Neuronal stem cell (in vitro differentiated cells): ENCODE measurements at places on chromosomes 5 and 9.

- no peak for DNase-seq
Observed at GRCh38 chr5:129125819-129126218, 31.3 kb downstream of the ISOC1 start.

DNA sequence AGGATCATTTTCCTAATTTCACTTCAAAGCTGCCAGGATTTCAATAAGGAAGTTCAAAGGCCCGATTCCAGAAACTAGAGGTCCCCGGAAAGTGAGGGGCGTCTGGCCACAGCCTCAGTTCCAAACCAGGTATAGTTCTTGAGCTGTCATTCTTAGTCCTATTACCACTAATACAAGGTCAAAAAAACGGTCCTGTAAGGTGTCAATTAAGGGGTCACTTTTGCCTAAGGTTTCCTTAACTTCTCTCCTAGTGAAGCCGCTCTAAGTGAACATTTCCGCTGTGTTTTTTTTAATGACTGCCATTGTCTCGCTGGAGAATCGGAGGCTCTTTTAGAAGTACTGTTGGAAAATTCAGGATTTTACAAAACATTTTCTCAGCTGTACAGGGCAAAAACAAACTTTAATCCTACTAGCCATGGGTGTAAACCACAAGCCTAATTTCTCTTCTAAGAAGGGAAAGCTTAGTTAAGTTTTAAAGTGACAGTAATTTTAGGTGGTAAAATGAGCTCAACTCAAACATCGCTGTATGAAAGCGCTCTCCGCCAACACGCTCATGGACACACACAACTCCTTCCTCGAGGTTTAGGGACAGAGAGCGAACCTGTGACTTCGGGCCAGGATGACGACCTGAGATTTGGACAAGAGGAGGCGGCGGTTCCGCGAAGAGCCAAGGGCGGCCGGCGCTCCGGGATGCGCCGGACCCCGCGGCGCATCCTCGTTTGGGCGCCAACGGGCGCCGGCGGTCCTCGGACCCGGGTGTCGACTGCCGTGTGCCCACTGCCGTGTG lies 76.7 kb upstream of the IFNE start:
- peak; percentile 9 for DNase-seq

GRCh38 chr5:53276825-53277224 lies 167.3 kb upstream of the MOCS2 start:
- DNase-seq = no peak

DNA sequence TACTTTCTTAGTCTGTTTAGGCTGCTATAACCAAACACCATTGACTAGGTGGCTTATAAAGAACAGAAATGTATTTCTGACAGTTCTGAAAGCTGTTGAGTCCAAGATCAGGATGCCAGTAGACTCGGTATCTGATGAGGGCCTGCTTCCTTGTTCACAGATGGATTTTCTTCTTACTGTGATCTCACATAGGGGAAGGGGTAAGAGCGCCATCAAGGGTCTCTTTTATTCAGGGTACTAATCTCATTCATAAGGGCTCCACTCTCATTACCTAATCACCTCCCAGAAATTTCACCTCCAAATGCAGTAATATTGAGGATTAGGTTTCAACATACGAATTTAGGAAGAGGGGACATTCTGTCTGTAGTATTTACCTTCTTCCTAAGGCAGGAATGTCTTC lies 384.0 kb upstream of the DMAC1 start:
- no peak for DNase-seq

DNA sequence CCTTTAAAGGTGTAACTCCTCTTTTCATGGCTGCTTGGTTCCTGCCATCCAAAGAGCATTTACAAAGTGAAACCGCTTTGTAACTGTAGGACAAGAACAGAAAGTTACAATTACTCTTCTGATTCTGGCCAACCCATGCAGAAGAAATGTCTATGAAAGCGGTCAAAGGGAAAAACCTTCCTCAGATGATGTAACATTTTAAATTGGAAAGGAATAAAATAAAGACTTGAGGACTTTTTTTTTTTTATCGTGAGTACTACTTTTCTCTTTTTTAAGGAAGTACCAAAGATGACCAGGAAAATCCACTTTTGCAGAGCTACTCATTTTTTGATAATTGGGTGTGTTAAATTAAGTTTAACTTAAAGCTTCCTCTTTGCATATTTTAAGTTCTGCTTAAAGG lies 13.0 kb upstream of the C9orf72 start:
- DNase-seq = no peak

DNA sequence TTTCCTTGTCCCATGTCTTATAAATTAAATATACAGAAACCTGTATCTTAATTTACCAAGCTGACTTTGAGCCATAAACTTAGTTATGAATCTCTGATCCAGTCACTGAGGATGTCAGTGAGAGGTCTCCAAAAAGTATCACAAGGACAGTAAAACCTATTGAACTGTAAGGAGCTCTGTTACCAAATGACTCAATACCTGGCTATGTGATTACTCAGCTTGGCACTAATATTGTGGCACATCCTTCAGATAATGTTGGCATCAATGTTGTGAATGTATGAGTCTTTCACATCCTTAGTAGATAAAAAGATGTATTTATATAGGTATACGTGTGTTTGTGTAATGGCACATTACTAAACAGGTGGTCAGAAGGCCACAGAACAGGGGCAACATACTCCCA lies 18.0 kb upstream of the CAPSL start:
- DNase-seq = no peak

GRCh38 chr5:9483779-9484178 lies 62.1 kb downstream of the SEMA5A start:
- DNase-seq = no peak

GRCh38 chr5:132102101-132102701 lies 28.6 kb downstream of the CSF2 start:
- no peak for DNase-seq

- no peak for DNase-seq
Observed at GRCh38 chr5:170427672-170428236, 38.6 kb upstream of the KCNMB1 start.

- DNase-seq = no peak
Observed at GRCh38 chr9:126932871-126933321, 18.3 kb downstream of the RALGPS1 start.

DNA sequence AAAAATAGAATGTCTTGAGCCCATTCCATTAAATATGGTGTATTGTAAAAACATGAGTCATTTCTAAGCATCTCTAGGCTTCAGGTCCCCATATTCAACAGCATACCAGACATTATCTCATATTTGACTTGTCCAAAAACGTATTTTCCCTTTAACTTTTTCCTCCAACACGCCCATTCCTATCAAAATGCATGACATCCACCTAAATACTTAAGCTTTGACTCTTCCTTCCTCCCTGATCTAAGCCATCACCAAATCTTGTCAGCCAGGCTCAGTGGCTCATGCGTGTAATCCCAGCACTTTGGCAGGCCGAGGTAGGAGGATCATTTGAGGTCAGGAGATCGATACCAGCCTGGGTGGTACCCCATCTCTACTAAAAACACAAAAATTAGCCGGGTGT lies 23.9 kb downstream of the VCP start:
- DNase-seq = no peak

- no peak for DNase-seq
Observed at GRCh38 chr5:76473661-76474060, 70.6 kb downstream of the IQGAP2 start.

DNA sequence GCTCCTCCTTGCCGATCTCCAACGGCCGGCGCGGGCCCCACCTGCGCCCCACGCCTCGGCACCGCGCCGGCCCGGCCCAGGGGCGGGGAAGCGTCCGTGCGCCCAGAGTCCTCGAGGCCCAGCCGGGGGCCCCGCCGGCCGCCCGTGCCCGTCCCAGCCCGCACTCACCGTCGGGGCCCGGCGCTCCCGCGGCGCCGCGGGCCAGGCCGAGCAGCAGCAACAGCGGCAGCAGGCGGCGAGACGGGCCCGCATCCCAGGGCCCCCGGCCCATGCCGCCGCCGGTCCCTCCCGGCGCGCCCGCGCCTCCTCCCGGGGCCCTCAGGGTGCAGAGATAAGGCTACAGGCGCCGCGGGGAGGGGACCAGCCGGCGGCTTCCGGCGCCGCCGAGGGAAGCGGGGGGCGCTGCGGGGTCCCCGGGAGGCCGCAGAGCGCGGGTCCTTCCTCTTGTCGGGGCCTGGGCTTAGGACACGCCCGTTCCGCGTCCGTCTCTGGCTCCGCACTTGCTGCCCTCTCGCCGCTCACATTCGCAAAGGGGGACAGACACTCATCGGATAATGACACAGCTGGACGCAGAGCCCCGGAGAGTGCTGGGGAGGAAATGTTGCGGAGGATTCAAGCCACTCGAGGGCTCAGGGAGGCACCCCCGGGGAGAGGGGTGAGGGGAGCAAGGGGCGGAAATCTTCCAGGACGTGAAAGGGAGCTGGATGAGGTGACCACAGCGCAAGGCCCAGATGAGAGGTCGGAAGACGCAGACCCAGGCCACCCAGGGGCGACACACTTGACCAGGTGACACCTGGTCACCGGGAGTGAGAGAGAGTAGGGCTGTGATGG lies at the start of gene SUSD1:
SUSD1 (minus strand) TSS at position 333 of the 831 bp plus-strand sequence; CDS start at position 271, 62 bp downstream.
- DNase-seq = peak; percentile 33

DNA sequence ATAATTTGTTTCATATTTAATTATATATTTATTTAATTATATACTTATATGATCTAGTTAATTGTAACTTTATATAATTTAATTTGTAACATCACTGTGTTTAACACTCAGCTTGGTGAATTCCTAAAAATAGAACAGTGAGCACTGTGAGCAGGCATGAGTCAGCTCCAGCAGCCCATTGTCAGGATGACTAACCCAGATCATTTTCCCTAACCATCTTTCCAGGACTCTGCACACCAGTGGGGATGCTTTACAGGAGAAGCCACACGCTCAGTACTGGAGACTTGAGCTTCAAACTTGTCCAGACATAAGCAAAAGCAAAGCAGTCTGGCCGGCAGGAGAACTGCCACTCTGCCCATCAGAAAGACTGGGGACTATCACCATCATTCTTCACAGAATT lies 446.2 kb upstream of the TRPC7 start:
- DNase-seq = no peak

DNA sequence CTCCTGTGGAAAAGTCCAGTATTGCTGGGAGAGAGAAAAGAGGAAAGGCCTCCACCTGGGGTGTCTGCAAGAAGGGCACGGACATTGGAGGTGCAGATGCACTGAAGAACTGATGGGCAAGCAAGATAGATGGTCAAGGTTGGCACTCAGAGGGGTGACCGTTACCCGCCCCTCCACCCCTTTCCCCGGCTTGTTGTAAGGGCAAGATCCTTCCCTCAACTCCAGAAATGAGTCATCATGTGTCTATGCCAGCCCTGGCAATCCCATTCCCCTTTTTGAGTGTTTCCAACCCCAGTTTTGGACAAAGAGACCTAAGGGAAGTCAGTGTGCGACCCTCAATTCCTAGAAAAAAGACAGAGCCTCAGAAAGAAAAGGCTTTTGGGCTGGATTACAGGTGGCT lies 34.9 kb upstream of the ATP6V1G1 start:
- DNase-seq = no peak

DNA sequence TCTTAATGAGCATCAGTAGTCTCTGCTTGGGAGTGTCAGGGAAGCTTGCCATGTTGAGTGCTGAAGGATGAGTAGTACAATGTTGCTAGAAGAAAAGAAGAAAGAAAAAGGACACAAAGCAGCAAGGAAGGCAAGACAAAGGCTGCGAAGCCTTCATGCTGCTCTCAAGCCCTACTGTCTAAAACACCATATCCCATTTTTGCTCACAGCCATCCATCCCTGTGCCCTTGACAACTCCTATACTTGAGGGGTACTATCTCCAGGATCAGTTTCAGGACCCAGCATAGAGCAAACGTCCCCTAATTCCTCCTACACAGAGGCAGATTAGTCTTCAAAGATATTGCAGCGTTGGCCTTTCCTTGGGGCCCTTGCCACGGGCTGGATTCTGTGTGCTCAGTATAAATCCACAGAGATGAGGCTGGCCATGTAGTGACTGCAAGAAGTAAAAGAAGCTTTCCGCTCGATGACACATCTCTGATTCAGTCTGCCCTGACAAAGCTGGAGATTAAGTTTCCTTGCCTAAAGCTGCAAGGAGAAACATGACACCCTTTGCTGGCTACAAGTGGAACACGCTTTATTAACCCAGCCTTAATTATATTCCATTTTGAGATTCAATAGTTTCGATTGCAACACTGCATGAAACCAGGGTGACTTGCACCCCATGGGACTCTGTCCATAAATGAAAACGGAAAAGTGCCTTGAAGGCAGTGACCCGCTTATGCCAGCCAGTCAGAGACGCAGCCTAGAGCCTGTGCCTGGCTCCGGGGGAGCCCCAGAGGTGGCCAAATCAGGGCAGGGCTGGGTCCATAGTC lies 304.6 kb downstream of the ACTL7B start:
- DNase-seq = no peak

GRCh38 chr5:100779669-100780375 lies 123.3 kb downstream of the ST8SIA4 start:
- DNase-seq = no peak

- no peak for DNase-seq
Observed at GRCh38 chr9:110214090-110214489, 6.1 kb upstream of the C9orf152 start.

- no peak for DNase-seq
Observed at GRCh38 chr5:136984772-136985446, 514.2 kb downstream of the SPOCK1 start.

DNA sequence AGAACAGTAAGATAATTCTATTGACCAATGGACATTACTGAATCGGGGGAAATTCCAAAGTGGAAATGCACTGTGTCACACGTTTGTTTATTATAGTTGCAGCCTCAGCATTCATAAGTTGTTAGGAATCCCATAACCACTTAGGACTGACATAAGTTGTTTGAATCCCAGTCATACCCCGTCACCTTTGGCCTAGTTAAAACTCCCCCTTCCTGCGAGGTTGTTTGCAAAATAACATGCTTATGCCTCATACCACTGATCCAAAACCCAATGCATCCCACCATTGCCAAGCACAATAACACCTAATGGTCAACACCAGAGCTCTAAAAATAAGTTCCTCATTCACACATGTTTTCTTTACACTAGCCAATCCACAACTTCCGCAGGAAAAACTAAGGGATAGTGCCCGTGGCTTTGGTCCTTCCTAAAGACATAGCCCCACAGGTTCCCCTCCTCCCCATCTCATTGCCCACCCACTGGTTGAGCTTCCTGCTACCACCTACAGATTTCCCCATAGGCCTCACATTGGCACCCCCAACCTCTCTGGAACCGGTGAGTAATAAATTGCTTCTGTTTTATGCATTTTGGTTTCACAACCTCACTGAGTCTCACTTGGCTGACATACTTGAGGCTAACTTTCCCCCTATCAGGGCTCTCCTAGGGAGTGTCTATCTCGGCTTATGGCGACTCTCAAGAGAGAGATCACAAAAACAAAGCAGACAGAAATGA lies 42.3 kb upstream of the MUSK start:
- DNase-seq = no peak

DNA sequence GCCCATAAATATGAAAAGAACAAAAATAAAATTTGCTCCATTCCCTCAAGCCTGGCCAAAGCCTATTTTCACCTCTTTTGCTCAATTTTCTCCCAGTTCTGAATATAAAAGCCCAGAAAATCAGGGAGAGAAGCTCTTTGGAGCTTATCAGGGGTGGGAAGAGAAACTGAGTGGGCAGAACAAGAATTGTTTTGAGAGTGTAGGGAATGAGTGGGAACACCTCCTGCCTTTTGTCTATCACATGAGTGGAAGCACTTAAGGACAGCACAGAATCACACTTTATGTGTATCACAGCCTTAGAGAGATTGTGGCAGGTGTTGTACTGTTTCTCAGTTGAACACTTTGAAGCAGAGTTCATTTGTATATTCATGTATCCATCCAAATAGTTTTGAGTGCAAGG lies 139.2 kb upstream of the HMHB1 start:
- DNase-seq = no peak
